ENCODE measurements at places on chromosomes 7 and 10. TPM values are rescaled to one million over a fixed set of nuclear protein-coding genes. Genes with fewer than 3 reads are reported as not detected.

DNA sequence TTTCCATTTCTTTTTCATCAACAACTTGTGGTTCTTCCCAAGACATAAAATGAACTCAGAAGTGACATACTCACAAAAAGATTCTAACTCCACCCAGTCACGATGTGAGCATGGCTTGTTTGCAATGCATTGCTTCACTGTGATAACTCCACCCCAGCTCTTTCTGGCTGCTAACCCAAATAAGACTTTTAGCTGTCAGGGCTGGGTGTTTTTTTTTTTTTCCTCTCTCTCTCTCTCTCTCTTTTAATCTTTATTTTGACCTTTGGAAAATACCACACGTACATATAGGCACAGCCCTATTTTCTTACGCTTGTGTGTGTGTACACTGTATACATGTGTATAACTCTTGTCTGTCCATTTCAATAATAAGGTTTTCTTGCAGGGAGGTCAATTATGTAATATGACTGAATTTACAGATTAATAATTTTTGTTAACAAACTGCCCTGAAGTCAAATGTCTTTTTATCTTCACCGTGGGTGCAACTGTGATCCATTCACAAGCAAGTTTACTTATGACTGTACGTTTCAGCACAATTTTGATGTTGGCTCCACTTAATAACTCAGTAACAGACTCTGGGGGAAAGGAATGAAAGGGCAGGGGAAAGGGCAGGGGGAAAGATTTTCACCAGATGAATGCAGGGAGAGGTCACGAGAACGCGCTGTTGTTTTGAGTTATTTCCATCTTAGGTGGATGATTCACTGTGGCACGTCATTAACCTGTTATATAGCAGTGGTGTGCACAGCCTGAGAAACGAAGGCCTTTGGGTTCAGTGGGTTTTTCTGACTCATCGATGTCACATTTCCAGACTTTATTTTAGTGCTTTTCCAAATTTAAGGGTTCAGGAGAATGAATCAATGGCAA lies 49.1 kb downstream of the APBB1IP start:
- no peaks in the 10 kb centered on the region for H3K27me3 ChIP-seq
- H3K36me3 ChIP-seq = peaks cover 3% of the 10 kb centered on the region
- DNase-seq = no peak
- H3K4me1 ChIP-seq = no peaks in the 10 kb centered on the region
- no peak overlapping the region for H3K27ac ChIP-seq

GRCh38 chr10:49600046-49600445 lies 10.1 kb upstream of the SLC18A3 start:
- H3K4me3 ChIP-seq = no peak overlapping the region
- H3K4me1 ChIP-seq = no peaks in the 10 kb centered on the region
- no peak for DNase-seq
- H3K27ac ChIP-seq = no peak overlapping the region
- no peaks in the 10 kb centered on the region for H3K36me3 ChIP-seq

DNA sequence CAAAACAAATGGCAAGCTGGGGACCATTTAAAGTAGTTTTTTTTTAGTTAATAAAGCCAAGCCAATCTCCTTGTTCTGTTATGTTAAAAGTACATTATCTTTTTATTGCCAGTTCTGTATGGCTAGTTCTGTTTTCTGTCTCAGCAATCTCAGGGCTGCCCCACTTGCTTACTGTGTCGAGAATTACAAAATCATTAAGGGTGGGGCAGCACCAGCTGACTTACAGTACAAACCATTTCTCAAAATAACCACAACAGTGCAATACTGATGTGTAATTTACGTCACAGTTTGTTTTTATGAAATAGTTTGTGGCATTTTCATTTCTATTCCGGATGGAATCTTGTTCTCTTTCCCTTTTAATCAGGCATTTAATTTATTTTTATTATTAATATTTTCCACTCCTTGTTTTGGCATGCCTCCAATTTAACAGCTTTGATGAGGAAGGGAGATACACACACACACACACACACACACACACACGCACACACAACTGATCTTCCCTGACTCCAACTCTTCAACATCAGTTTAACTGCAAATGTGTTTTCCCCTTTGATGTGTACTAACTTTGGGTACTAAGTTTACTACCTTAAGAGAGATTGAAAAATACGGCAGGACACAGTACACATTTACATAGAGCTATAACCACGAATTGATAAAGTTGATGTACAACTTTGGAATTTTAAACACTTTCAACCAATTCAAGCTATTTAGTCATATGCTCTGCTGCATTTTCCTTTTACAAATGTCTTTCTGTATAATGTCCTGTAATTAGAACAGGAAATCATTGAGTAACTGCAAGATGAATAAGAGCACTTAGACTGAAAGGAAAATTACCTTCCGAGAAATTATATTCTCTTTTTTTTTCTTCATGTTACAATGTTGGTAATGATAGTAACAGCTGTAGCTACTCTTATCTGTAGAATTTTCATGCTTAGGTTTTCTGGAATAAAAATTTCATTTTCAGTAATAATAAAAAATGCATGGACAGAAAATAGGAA lies 91.5 kb downstream of the ARID5B start:
- H3K4me3 ChIP-seq = no peak overlapping the region
- no peak for DNase-seq
- no peaks in the 10 kb centered on the region for H3K27me3 ChIP-seq

GRCh38 chr10:46233181-46233580 lies 53.6 kb upstream of the ANTXRL start:
- H3K4me3 ChIP-seq = no peak overlapping the region
- DNase-seq = peak; percentile 9
- no peak overlapping the region for H3K27ac ChIP-seq
- H3K36me3 ChIP-seq = no peaks in the 10 kb centered on the region

DNA sequence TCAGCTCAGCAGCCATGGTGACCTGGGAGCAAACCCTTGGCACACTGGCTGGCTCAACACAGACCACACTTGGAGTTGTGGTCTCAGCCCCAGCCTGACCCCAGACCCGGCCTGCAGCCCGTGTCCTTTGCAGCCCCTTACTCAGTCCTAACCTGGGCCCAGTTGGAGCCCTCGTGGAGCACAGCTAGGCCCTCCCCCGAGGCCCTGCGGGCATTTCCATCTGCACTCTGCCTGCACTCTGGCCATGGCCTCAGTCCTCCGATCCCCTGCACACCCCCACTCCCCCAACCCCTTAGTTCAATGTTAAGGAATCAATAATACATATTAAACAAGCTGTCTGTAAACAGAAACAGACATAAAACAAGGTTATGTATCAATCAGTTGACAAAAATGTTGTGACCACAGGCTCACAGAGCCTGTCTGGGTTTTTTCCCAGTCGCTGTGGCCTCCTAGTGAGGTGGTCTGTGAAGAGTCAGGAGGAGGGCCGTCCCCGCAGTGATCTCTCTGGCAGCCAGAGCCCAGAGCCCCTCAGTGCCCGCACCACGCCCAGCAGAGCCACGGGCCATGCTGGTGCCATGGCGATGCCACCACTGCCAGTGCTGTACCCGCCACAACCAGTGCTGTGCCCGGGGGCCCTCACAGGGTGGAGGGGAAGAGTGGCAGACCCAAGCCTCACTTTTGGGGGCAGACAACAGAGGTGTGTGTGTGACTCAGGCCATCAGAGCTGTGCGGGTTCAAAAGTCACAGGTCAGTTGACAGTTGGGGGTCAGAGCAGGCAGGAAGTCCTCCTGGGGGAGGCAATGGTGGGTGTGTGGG lies 25.5 kb downstream of the GHRHR start:
- DNase-seq = no peak
- H3K4me3 ChIP-seq = no peak overlapping the region
- peaks cover 4% of the 10 kb centered on the region for H3K4me1 ChIP-seq
- H3K27me3 ChIP-seq = no peaks in the 10 kb centered on the region
- H3K36me3 ChIP-seq = peaks cover 10% of the 10 kb centered on the region

- no peak overlapping the region for H3K4me3 ChIP-seq
- DNase-seq = no peak
- no peaks in the 10 kb centered on the region for H3K4me1 ChIP-seq
- H3K36me3 ChIP-seq = no peaks in the 10 kb centered on the region
- no peak overlapping the region for H3K27ac ChIP-seq
Observed at GRCh38 chr7:125057963-125058362, 128.3 kb upstream of the POT1 start.

- no peaks in the 10 kb centered on the region for H3K27me3 ChIP-seq
- H3K4me1 ChIP-seq = no peaks in the 10 kb centered on the region
- no peak overlapping the region for H3K27ac ChIP-seq
- no peak for DNase-seq
- H3K4me3 ChIP-seq = no peak overlapping the region
- H3K36me3 ChIP-seq = no peaks in the 10 kb centered on the region
Observed at GRCh38 chr7:50352282-50352681, 47.8 kb downstream of the IKZF1 start.

DNA sequence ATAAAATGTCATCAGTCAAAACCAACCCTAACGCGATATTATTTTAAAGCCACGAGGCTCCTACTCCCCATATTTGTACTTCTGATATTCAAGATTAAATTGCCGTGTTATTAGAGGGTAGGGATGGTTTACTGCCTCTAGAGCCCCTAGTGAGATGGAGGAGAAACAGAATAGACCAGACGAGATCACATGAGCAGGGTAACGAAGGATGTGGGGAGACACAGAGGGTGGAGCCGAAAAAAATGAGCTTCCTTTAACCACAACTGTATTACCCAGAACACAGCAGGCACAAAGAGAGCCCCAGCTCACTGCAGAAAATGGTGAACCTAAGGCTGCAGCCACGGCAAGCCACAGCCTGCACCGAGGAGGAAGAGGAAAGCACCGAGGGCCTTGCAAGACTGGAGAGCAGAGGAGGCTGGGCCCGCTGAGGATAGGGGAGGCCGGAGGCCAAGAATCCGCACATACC lies 14.3 kb downstream of the ZC3HAV1 start:
- peaks cover 3% of the 10 kb centered on the region for H3K36me3 ChIP-seq
- peak; percentile 38 for DNase-seq
- H3K27me3 ChIP-seq = no peaks in the 10 kb centered on the region
- H3K27ac ChIP-seq = no peak overlapping the region
- no peak overlapping the region for H3K4me3 ChIP-seq

The GPC2 gene
- total RNA-seq = 45.2 TPM
